ENCODE measurements at places on chromosomes 6 and 20.
A peak's percentile ranks its signal among the peaks of the same experiment; 100 is the strongest.

DNA sequence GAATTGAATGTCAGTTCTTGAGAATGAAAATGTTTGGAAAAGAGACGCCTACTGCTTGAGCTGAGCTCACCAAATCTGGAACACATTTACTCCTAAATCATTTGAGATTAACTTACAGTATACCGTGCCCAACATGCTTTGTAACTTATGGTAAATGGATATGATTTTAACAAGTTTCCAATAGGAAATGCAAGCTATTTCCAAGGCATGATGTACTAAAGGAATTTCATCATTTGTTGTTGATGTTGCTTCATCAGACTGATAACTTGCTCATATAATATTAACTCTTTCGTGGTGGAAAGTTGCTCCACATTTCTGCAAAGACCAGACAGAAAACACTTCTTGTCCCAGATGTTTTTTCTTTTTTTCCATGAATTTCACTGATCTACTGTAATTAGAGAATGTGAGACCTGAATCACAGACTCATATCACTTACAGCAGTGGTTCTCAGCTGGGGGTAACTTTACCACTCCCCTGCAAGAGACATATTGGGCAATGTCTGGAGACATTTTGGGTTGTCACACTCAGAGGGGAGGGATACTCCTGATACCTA, 116.6 kb upstream of the TRAF3IP2 start:
- DNase-seq, result no peak

DNA sequence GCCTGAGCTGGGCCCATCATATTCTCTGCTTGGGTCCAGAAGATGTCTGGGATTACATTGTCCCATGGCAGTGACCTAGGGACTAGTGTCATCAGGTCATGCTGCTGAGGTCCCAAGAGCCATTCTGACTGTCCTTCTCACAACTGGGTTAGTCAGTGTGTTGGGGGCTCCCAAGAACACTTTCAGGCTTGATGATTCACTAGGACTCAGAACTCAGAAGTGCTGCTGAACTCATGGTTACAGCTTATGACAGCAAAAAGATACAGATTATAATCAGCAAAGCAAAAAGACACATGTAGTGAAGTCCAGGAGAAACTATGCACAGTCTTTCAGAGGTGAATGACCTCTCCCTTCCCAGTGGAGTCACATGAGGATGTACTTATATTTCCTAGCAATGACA, 107.8 kb downstream of the SYNE1 start:
- no peak for DNase-seq

GRCh38 chr6:45483501-45483900, 105.8 kb upstream of the SUPT3H start:
- no peak for DNase-seq

GRCh38 chr6:7529141-7529540, 12.3 kb upstream of the DSP start:
- DNase-seq, result no peak

DNA sequence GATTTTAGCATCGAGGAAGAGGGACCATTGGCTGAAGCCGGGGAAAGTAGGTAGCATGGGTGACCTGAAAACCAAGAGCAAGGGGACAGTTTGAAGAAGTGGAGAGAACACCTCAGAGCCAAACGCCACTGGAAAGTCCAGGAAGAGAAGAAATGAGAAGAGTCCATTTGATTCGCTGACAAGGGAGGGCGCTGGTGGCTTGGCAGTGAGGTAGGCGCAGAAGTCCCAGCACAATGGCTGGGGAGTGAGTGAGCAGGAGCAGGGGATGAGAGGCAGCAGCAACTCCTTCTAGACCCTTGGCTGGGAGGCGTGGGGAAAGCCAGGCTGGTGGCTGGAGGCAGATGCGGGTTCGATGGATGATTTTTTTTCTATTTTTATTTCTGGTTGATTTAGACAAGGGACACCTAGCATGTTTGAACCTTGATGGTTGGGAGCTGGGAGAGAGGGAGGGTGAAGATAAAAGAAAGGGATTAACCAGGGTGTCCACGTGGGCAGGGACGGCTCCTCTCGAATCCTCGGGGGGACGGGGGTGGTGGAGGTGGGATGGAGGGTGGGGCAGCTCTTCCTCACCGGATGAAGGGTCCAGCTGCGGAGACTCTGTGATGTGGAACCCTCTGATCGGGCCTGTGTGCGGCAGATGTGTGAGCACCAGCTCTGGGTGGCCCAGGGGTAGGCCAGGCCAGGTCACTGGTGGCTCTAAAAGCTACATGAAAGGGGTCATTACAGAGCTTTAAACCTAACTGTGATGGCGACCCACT, 164.2 kb downstream of the NFATC2 start:
- DNase-seq, result no peak

DNA sequence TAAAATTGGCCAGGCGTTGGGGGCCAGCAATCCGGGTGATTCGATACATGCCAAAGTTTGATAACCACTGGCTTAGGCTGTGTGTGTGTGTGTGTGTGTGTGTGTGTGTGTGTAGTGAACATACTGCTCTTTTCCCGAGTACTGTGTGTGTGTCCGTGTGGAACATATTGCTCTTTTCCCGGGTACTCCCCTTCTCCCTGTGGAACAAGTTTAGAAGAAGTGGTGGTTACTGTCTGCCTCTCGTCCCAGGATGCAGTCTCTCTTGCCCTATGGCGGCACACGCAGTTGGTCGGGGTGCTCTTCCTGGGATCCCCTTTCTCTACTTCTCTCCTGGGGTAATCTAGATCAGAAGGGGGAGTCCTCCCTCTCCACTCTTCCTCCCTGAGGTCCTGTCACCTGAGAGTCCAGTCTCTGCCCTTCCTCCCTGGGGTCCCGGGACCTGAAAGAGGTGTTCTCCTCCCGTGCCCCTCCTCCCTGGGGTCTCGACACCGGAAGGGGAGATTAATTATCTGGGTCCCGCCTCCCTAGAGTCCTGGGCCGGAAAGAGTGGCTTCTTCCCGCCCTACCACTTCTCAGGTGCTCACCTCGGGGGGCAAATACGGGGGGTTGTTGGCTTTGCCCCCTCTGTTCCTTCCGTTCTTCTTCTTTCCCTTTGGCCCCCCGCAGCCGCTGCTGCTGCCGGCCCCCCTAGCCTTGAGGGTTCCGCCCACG, 516 bp downstream of the GTPBP2 start:
- DNase-seq, result peak; percentile 51

DNA sequence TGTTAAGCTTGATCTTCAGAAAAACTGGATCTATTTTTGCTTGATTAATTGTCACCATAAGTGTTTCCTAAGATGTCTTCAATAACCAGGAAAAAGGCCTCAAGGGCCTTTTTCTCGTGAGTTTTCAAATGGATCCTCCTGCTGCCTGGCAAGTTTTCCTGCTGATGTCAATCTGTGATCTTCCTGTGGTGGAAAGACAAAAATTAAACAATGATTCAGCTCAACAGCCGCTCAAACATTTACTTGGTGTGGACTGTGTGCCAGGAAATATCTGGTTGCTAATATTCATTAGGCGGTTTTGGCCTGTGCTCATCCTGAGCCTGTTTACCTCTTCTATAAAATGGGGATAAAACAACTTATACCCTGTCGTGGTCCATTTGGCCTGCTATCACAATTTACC, 35.4 kb upstream of the SSTR4 start:
- DNase-seq, result no peak

- DNase-seq, result no peak
Observed at GRCh38 chr6:144460327-144461095, 175.4 kb downstream of the UTRN start.

- no peak for DNase-seq
Observed at GRCh38 chr20:11849270-11849915, 68.3 kb upstream of the BTBD3 start.

- no peak for DNase-seq
Observed at GRCh38 chr6:111745636-111746035, 127.6 kb downstream of the FYN start.

GRCh38 chr6:139642346-139642745, 267.9 kb upstream of the CITED2 start:
- no peak for DNase-seq

- no peak for DNase-seq
Observed at GRCh38 chr6:91276315-91276714, 689.4 kb upstream of the MAP3K7 start.

GRCh38 chr20:57407541-57407956, 16.4 kb downstream of the RBM38 start:
- peak; percentile 36 for DNase-seq

DNA sequence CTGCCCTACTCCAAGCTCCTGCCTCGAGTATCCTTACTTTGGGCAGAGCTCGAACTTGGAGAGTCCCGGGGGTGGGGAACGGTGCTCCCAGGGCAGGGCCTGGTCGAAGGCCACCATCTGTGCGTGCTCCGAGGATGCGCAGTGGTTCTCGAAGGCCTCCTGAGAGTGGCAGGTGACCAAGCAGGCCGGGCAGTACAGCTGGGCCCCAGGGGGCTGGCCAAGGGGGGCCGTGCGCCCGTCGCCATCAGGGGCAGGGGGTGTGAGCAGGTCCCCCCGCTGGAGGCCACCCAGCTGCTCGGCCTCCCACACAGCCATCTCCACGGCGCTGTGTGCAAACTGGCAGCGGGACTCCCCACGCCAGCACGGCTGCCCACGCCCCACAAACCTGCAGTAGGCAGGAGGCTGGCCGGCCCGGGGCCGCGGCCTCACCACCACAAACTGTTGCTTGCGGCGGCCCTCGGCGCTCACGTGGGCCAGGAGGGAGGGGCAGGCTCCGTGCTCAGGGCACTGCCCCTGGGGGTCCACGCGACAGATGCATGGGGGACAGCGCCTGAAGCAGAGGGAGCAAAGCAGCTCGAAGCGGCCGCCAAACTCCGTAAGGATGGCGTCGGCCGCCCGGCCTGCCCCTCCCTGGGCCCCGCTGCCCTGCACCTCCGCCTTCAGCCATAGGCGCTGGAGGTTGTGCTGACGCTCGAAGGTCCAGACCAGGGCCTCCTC, 1.8 kb downstream of the HELZ2 start:
- no peak for DNase-seq

All from memory B cell (primary cell).